Natural killer cell treated with Interleukin-12 subunit alpha and Interleukin-12 subunit beta and Interleukin-15 and Interleukin-18, amount 100 ng/mL, for 72 hours (primary cell): ENCODE measurements at places on chromosomes 3 and 15.

DNA sequence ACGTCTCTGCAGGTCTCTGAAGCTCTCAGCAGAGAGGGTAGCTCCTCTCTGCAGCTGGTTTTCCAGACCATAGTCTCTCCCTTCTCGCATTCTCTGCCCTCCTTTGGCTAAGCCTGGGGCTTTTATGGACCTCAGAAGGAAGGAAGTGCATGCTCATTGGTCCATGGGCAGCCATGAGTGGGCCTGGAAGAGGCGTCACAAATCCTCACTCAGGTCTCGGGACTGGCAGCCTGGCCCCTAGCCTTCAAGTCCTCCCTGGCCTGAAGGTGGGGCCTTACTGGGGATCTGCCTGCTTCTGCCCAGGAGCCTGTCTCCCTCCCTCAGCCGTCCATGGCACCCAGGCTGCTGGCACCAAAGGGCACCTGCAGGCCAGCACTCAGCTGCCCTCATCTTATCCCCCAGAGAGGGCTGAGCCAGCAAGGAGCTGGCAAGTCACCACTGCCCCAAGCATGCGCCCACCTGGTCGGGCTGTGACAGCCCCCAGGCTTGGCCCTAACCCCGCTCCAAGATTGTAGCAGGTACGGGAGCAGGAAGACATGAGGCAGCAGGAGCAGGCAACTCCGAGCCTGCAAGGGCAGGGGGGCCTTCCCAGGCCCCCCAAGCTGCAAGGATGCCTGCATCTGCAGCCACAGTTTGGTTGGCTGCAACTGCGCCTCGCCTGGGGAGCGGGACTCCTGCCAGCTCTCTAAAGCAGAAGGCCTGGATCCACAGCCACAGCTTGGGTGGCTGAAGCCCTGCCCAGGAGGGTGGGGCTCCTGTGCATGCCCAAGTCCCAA is 37.4 kb downstream of the GHSR start:
- no peak overlapping the region for H3K27ac ChIP-seq
- no peak overlapping the region for H3K4me3 ChIP-seq
- no peaks in the 10 kb centered on the region for H3K36me3 ChIP-seq
- H3K4me1 ChIP-seq, result no peaks in the 10 kb centered on the region
- peaks cover 18% of the 10 kb centered on the region for H3K27me3 ChIP-seq

- no peaks in the 10 kb centered on the region for H3K4me1 ChIP-seq
- H3K36me3 ChIP-seq, result no peaks in the 10 kb centered on the region
- H3K27me3 ChIP-seq, result no peaks in the 10 kb centered on the region
- DNase-seq, result no peak
- no peak overlapping the region for H3K27ac ChIP-seq
Observed at GRCh38 chr3:105448338-105448982, 81.8 kb downstream of the ALCAM start.

- H3K4me1 ChIP-seq, result peaks cover 34% of the 10 kb centered on the region
- H3K4me3 ChIP-seq, result peak overlapping the region; percentile 83
- no peaks in the 10 kb centered on the region for H3K27me3 ChIP-seq
- H3K36me3 ChIP-seq, result no peaks in the 10 kb centered on the region
- peak; percentile 32 for DNase-seq
- H3K27ac ChIP-seq, result peak overlapping the region; percentile 66
Observed at GRCh38 chr3:51940648-51941462, 849 bp downstream of the RRP9 start.

DNA sequence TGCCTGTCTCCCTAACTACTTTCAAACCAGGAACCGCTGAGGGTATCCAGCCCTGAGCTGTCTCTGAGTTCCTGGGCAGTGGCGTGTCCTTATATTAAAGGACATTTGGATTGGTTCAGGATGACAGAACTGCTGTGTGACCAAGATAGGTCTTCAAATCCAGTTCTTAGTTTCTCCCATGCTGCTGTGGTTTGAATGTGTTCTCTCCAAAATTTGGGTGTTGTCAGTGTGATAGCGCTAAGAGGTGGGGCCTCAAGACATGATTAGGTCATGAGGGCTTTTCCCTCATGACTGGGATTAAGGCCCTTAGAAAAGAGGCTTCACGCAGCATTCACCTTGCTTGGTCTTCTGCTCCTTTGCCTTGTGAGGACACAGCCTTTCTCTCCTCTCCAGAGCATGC is 376.5 kb upstream of the TPM1 start:
- H3K27ac ChIP-seq, result no peak overlapping the region
- no peak overlapping the region for H3K4me3 ChIP-seq
- no peaks in the 10 kb centered on the region for H3K4me1 ChIP-seq
- no peaks in the 10 kb centered on the region for H3K36me3 ChIP-seq
- DNase-seq, result no peak
- peaks cover 5% of the 10 kb centered on the region for H3K27me3 ChIP-seq

DNA sequence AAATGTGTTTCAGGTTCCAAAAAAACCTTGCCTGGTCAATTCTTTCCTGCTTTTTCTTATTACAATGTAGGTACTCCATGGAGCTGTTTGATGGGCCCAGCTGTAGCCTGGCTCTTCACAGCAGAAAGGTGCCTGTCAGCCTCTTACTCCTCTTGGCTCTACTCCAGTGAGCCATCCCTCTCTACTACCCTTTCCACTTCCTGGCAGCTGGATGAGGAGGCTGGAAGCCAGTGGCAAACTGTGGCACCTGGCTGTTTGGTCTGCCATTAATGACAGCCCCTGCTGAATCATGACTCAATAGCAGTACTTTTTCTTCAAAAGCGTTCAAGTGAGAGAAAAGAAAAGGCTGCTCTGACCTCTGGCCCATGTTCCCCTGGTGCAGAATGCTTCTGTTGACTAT is 618.1 kb downstream of the PYDC2 start:
- H3K36me3 ChIP-seq, result no peaks in the 10 kb centered on the region
- no peak overlapping the region for H3K4me3 ChIP-seq
- no peak for DNase-seq
- H3K27me3 ChIP-seq, result no peaks in the 10 kb centered on the region
- no peak overlapping the region for H3K27ac ChIP-seq

DNA sequence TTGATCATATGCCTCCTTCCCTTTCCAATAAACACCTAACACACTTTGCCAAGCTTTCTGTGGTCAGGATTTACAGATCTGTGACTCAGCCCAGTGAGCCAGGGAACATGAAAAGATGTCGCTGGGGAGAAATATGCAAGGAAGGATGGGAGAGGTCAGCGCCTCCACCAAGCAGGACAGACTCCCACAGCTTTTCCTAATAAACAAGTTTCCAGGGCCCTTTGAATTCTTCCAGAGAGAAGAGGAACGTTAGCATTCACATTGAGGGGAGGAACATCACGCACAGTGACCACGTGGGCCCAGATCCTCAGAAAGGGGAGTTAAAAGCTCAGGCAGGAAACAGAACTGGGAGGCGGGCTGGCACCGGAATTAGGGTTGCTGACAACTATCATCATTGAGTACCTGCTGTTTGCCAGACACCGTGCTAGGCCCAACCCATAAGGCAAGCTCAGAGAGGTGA is 33.3 kb upstream of the MRPS22 start:
- no peak overlapping the region for H3K4me3 ChIP-seq
- H3K27me3 ChIP-seq, result peaks cover 10% of the 10 kb centered on the region
- H3K4me1 ChIP-seq, result no peaks in the 10 kb centered on the region
- no peaks in the 10 kb centered on the region for H3K36me3 ChIP-seq
- H3K27ac ChIP-seq, result no peak overlapping the region
- no peak for DNase-seq

GRCh38 chr3:155244216-155244615 is 49.3 kb downstream of the STRIT1 start:
- no peak overlapping the region for H3K4me3 ChIP-seq
- no peaks in the 10 kb centered on the region for H3K4me1 ChIP-seq
- H3K27ac ChIP-seq, result no peak overlapping the region

DNA sequence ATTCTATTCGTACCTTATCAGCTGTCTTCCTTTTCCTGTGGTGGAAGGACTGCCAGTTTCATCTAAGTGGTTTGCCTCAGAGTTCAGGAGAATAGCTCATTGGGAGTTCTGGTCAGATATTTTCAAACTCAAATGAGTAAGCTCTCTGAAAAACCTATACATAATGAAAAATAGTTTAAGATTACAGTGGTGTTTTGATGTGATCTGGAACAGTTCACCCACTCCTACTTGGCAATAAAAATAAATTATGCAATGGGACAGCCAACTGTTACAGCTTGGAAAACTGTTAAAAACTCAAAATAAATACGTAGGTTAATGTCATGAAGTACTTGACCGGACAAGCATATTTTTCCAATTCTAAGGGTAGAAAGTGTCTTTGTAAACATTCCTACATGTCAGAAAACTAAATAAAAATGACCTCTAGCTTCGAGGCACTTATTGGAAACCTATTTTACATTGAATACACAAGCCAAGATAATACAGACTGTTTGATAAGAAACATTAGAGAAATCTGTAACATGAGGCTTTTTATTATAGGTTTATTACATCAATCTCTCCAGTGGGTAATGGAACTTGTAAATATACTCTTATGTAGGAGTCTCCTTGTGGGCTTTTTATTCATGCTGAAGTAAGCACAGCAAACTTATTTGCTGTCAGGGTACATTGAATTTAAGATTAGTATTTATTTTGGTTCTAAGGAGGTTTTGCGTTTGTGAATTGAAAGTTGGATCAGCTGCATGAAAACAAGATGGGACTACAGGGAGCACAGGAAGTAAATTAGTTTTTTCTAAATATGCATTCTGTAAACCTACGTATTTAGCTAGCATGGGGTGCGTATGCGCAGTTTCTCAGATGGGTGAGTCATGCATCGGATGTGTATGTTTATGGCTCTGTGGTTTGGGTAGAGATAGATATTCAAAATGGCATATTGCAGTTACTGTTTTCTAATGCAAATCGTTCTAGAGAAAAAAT is 453.1 kb downstream of the IL5RA start:
- H3K36me3 ChIP-seq, result no peaks in the 10 kb centered on the region
- H3K27ac ChIP-seq, result no peak overlapping the region
- no peaks in the 10 kb centered on the region for H3K4me1 ChIP-seq
- no peak overlapping the region for H3K4me3 ChIP-seq
